ENCODE measurements at places on chromosomes 5 and 9.

DNA sequence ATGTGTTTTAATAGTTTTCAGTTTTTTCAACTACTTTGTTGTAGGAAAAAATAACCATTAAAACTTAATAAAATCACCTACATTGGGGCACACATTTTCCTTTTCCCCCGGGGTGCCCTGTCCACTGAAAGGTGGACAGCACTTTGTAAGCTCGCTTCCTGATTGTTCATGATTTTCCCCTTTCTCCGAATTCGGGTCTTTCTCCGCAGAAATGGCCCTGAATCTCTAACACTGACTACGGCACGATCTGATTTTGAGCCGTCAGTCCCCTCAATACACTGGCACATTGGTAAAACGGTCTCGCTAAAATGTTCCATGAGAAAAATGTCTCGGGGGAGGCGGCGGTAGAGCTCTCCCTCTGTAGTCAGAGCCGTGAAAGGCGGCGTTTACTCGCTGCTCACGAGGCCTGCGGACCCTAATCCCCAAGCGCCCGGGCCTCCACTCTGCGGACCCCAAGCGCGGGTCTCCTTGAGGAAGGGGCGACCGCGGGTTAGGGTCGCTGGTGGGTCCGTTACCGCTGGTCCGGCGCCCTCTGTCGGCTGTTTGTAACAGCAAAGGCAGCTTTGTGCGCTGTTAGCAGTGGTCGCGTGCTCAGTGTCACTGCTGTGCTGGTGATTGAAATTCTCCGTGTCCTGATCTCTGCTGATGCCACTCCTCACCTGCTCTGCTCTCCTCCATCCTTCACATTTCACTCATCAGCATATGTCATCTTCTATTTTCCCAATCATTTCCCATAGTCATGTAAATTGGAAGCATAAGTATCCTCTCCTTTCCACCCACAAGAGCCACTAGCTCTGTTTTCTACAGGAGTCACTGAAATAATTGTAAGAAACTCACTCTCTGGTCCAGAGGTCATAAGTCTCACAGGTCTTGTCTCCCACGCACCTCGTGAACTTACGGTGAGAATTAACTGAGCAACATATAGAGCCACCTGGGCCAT is 10.8 kb upstream of the IFNA2 start:
- peak; percentile 33 for DNase-seq

DNA sequence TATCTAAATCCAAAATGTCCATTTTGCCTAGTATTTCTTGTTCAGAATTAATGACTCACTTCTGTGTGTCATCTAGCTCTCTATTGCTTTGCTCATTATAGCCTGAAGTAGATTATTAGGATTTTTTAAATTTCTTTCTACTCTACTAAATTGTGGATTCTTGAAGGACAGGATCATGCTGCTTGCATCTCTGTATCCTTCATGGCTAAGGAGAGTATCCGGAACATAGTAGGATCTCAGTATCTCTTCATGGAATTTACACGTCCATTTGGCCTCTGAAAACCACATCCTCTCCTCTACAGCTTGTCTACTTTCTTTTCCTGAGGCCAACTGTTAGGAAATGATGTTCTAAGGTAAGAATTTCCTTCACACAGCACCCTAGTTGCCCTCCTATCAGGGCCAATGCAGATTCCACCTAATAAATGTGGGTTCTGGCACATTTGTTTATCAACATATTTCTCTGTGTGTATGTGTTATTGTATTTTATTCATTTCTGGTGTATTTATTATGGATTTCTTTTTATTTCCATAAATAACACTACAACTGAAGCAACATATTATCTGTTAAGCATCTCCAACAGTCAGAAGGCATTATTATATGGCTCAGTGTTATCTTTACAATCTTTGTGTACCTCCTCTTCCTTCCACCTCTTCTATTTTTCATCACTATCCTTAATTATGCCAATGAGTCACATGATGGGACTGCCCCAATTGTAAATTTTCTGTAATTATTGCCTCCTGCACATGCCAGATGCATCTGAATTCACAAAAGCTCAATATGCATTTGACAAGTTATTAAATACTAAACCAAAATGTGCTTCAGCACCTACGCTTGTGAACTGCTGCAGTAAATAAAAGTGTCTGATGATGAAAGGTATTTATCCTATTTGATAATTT is 557.8 kb upstream of the TLE4 start:
- no peak for DNase-seq

DNA sequence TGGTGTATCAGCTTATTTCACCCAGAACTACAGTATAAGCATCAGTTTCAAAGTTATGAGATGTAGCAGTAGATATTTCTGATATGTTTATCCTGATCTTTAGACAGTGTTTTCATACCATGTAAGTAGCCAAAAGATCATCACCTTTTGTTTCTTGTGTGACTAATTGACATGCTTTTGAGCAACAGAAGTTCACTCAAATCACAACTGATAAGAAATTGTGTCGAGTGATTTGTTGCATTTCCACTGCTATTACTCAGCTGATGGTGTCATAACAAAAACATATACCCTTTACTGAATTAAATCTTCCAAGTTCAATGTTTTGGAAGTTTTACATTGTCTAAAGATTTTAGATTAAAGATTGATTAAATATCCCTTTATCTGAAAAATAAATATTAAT is 324.5 kb downstream of the TUSC1 start:
- DNase-seq: no peak

DNA sequence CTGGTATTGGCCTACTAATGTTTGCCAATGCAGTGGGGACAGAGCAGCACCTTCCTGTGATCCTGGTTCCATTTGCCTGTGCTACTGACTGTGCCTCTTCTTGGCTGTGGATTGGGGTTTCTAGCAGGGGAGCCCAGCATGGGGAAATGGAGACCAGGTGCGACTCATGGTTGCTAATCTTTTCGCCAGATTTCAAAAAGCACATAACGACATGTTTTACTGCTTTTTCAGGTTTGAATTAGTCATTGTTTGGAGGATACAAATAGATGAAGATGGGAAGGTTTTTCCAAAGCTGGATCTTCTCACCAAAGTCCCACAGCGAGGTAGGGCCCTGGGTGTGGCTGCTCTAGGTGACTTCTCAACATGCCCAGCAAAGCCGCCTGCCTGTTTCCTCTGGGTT is 57.6 kb downstream of the IPPK start:
- no peak for DNase-seq

- DNase-seq: peak; percentile 80
Observed at GRCh38 chr5:111742177-111742994, 14.6 kb downstream of the NREP start.

GRCh38 chr5:112563169-112563826 is 144.2 kb upstream of the EPB41L4A start:
- no peak for DNase-seq

- no peak for DNase-seq
Observed at GRCh38 chr5:150263801-150264621, 25.6 kb downstream of the CAMK2A start.
